ENCODE measurements at places on chromosomes 11 and 22.
A peak's percentile ranks its signal among the peaks of the same experiment; 100 is the strongest.

DNA sequence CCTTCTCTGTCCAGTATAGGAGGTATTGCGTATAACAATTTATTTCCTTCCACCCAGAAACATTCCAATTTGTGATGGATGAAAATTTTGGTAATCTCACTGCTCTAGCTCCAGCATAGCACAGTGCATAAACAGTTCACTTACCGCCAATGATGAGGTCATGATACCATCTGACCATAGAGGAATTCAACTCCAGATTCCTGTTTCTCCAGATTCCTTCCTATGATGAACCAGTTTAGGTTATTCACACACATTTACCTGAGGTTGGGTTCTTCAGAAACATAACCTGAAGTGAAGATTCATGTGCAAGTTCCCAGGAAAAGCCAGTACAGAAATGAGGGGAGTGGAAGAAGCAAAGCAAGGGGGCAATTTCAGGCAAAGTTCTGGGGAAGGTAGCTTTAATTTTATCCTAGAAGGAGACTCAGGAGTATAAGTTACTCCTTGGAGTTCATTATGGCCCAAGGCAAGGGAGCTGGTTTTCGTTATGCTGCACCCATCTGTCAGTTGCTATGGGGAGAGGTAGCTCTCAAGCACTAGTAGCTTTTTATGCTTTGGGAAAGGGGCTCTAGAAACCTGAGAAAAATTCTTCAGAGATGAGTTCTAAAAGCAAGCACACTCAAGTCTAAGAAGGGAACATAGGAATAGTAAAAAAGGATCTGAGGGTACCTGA lies 121.6 kb downstream of the CASP12 start:
- no peak for DNase-seq

DNA sequence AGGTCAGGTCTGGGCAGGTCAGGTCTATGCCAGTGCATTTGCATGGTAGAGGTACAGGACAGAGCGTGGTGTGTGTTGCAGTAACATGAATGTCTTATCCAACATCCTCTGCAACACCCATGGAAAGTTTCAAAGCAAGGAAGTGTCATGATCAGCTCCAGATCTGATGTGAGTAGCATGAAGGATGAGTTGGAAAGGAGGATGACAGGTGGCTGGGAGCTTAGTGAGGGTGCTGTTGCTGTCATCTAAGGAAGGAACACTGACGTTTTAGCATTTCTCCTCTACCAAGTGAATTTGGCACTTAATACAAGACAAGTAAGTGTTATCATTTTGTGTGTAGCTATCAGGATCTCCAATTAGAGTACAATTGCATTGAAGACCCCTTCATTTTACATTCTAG lies 65.1 kb downstream of the GRK3 start:
- DNase-seq = no peak

- DNase-seq = no peak
These were observed 500.3 kb upstream of the TENM4 start for GRCh38 chr11:79940974-79941735.

DNA sequence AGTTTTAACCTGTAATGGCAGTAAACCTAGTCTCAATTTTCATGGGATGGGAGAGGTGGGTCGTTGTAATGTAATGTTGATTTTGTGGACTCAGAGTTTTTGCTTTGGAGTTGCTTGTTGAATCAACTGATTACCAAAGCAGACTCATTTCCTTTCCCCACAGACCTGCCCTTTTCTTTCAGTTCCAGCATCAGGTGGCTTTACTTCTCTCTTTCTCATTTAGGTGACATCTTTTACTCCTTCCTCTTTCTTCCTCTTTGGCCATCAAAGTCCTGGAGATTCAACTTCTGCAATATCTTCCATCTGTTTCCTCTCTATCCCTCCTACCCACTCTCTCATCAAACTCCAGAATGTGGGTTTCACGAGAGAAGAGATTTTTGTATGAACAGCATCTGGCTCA lies 313.9 kb downstream of the TMEM135 start:
- no peak for DNase-seq

DNA sequence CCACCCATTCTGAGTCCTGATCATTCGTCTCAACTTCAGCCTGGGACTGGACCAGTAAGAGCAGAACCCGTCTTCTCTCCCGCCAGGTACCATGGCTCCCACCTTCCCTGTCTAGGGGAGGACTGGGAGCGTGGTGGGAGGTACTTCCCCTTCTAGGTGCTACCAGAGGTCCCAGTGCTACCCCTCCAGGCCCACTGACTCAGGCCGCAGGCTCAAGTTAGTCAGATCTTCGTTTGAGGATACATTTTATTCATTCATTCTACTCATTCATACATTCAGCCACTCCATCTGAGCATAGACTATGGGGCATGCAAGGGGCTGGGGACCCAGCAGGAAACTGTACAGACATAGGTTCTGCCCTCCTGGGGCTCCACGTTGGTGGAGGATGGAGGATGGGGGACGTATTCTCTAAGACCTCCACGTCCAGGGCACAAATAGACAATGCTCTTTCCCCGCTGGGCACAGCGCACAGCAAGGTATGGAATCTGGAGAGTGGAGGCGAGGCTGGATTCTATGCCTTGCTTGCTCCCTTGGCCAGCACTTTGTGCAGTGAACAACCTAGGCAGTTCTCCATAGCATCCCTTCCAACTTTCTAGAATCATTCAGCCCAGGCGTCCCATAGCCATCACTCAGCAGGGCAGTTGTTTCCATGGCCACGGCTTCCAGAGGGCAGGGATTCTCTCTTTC lies 1.0 kb upstream of the RAB3IL1 start:
- DNase-seq = no peak

- DNase-seq = no peak
These were observed 16.2 kb upstream of the LDLRAD3 start for GRCh38 chr11:35927682-35928081.

GRCh38 chr11:95247127-95247684 lies 16.2 kb upstream of the SESN3 start:
- no peak for DNase-seq

DNA sequence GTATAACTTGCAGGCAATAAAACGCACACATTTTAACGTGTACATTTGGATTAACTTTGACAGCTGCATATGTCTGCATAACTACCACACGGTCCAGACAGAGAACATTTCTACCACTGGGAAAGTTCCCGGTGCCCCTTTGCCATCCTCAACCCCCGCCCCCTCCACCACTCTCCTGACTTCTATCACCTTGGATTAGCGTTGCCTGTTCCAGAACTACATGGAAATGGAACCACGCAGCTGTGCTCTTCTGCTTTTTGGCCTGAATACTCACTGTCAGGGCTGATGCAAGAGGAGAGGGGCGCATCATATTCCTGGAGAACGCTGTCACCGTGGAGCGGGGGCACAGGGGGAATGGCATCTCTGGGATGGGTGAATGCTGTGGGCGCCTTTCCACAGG lies 62.1 kb downstream of the LRP5 start:
- no peak for DNase-seq

DNA sequence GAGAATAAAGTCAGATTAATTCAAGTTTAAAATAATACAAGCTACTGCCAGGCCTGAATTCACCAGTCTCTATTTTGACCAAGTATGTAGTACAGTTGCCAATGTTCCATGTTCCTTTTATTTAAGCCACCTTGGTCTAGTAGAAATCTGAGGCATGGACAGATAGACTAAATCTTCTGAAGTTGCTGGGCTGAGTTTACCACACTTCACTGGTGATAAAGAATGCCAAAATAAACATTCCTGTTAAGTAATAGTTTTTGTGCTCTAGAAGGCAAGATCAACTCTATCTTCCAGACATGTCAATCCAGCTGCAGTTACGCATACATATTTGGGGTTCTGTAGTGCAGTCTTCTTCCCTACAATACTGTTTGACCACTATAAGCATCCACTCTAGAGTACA lies 83.9 kb upstream of the C11orf87 start:
- DNase-seq = no peak

DNA sequence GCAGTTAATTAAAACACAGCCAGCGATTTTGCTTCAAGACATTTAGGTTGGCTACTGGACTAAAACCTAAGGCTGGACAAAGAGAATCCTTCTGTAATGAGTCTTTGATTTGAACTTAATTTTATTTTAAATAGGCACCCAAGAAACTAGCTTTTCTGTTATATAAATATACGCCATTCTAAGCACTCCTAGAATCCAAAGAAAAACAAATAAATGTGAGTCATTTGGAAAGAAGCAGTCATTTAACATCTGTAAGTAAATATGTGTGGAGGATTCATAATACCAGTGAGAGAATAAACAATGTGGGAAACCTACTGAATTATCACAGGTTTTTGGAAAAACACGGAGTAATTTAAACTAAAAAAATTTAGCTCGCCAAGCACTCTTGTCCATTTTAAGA lies 1.2 kb upstream of the TECTA start:
- no peak for DNase-seq

DNA sequence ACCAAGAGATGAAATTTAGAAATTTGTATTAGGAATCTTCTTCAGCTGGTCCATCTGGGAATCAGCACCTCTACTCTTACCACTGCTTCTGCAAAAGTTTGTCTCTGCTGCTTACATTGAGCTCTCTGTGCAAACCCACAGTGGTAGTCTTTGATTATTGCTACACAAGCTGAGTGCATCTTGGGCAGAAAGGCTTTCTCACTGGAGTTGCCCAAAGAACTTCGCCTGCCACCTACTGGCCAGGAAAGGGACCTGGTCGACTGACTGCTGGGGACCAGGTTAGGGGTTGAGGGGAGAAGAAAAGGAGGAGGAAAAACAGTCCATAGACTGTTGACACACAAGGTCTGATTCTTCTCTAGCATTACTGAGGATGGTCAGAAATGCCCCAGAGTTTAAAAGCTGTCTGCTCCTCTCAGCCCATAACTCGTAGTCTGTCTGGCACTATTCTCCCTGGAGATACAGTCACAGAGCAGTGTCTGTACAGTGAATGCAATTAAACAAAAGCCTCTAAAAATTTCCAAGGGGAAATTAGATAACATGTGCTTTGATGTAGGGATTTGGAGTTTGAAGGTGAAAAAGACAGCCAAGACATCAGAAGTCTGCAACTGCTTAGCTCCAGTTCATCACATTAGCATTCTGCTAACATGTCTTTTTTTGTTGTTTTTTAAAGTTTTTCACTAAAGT lies 215.0 kb upstream of the CTSC start:
- DNase-seq = peak; percentile 72

DNA sequence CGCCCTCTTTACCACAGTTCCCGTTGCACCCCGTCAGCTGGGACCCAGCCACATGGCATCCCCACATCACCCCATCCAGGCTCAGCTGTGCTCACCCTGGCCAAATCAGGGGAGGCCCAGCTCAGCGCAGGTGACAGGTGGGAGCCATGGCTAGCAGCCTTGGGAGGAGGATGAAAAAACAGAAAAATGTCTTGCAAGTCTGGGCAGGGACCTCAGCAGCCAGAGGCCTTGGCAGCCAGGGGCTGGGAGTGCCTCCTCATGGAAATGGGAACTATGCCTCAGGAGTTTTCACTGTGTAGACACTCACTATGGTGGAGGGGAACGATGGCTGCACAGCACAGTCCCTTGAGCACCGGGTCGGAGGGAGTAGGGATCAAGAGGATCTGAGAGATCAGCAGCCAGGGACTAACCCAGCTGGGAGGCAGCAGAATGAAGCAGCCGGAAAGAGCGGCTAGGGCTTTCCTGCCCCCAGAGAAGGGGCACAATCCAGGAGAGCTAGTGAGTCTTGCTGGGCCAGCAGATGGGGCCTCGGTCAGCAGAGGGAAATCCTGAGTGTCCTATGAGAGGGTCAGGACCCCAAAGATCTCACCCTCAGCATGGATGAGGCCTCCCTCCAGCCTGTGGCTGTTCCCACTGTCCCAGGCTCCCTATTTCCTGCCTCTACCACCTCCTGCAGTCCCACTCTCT lies 6.2 kb upstream of the FTH1 start:
- DNase-seq = no peak

- DNase-seq = no peak
These were observed 599 bp downstream of the TIMM10B start for GRCh38 chr11:6481924-6482275.

GRCh38 chr11:92008249-92008648 lies 216.4 kb upstream of the FAT3 start:
- DNase-seq = no peak

GRCh38 chr11:84524422-84525051 lies 1102.6 kb downstream of the DLG2 start:
- no peak for DNase-seq

Measured in H1 (cell line).